ENCODE measurements at places on chromosomes 11 and 22.

- DNase-seq = peak; percentile 93
Observed at GRCh38 chr22:46754110-46754799, 8.2 kb upstream of the TBC1D22A start.

- DNase-seq = peak; percentile 19
Observed at GRCh38 chr11:22304337-22304961, 33.7 kb upstream of the SLC17A6 start.

DNA sequence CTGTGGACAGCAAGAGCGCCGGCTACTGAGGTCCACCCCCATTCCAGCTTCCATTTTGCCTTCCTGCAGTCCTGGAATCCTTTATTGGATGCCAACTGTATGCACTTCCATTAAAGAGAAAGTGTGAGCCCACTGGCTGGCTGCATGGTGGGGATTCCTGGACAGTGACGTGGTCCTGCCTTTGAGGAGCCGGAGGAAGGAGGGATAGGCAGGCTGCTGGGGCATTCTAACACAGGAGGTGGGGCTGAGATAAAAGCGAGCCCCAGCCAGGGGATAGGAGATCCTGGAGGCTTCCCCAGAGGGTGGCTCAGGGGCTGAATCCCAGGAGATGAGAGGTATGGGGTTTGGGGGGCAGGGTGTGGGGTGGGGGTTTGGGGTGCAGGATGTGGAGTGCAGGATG is 984.7 kb downstream of the BRD1 start:
- no peak for DNase-seq

- no peak for DNase-seq
Observed at GRCh38 chr22:48319321-48320047, 1508.2 kb downstream of the BRD1 start.

DNA sequence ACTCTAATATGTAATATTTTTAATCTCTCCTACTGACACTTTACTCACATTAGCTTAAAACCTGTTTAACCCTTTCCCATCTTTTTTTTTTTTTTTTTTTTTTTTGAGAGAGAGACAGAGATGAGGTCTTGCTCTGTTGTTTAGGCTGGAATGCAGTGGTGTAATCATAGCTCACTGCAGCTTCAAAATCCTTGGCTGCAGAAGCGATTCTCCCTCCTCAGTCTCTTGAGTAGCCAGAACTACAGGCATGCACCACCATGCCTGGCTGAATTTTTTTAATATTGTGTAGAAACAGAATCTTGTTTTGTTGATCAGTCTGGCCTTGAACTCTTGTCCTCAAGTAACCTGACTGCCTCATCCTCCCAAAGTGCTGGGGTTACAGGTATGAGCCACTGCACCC is 37.3 kb downstream of the PAMR1 start:
- peak; percentile 48 for DNase-seq

DNA sequence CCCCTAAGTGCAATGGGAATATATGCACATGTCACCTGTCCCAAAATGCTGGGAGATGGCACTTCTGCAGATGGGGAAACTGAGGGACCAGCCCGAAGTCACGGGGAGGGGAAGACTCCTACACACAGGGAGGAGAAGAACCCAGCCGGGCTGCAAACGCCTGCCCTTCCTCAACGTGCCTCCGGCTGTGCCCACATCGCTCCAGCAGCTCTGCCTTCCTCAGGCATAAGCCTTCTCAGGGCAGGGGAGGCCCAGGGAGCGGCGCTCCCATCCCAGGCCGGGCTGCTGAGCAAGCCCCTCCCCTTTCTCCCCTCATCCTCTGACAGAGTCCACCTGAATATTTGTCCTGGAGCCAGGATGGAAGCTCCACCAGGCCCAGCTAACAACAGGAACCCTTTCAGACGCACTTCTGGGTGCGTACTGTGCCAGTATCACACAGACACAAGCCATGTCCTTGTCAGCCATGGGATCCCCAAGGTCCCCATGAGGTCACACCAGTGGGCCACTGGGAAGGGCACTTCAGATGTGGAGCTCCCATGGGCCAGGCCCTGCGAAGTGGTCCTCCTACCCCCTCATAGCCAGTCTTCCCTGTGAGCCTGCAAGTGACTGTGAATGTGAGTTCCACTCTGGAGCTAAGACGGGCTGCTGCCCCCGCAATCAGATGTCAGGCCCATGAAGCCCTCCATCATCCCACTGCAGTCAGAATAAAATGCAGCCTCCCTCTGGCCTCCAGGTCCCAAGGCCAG is 2.5 kb upstream of the CD81 start:
- no peak for DNase-seq

All from amniotic epithelial cell (primary cell).